ENCODE measurements at places on chromosomes 16 and 17.

GRCh38 chr16:79969458-79969857 lies 368.9 kb upstream of the MAF start:
- no peak for DNase-seq

- no peak for DNase-seq
Observed at GRCh38 chr16:70612931-70613330, 33.4 kb upstream of the IL34 start.

DNA sequence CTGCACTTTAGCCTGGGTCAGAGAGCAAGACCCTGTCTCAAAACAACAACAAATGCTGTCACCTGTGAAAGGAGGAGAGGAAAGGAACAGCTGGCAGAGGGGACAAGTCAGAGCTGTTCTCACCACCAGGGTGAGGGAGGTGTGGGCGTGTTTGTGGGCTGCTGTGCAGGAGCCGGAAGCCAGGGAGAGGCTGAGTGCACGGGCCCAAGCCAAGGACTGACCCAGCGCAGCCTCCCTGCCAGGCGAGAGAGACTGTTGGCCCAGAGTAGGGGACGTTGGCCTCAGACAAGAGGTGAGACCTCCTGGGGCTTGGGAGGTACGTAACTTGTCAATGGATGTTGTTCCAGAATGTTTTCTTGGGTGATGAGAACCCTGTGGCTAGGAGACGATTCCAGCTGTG lies 10.7 kb downstream of the SPNS2 start:
- no peak for DNase-seq

- no peak for DNase-seq
Observed at GRCh38 chr17:19750835-19751234, 2.7 kb upstream of the ALDH3A1 start.

DNA sequence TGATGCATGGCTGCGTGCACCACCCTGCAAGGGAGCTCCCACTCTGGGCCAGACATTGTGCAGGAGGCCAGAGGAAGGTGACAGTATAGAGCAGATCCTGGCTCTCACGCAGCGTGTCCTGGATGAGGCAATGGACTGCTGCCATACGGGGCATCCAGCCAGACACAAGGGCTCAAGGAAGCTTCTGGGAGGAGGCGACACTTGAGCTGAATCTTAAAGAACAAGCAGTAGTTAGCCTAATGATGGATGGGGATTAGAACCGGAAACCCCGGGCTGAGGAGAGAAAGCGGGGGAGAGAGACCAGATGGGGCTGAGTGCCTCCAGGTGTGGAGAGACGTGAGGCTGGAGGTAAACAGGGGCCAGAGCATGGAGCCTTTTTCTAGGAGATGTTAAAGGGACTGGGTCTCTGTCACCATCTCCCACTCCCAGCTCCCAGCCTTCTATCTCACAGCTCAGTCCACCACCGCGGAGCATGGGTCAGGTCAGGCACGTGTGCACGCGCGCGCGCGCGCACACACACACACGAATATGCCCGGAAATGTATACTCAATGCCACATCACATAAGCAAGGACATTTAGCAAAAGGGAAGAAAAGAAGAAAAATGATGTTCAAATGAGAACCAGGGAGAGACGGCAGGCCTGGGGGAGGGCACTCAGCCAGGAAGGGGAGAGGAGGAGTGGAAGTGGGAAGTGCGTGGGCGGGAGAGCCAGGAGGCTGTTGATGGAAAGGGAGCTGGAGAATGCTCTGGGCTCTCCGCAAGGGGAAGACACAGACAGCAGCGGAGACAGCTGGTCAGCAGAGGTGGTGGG lies 46.3 kb downstream of the CCDC42 start:
- DNase-seq, result peak; percentile 86

DNA sequence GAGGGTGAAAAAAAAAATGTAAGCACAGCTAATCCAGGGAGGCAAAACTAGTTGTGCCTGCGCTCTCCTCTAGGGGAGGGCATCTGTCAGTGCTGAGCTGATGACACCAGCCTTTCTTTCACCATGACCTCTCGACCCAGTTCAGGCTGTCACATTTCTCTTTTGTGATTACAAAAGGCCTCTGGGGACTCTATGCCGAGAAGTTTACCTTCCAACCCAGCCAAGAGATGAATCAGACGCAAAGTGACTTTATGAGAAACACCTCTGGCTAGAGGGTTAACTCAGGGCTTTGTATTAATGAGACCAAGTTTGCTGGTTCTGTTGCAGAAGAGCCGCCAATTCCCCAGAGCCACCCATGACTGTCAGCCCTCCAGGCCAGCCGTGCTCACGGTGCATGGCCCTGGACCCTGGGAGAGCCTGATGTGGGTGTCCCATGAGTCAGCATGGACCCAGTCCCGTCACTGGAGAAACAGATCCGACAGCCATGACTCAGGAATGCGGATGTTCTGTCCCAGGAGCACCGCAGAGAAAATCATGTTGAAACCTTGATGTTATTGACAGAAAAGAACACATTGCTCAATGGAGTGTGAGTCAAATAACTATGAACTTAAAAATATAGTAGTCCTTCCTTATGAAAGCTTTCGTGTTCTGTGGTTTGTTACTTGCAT lies 437.2 kb downstream of the HS3ST3B1 start:
- DNase-seq, result no peak
